ENCODE measurements at places on chromosomes 13 and 19. TPM values are rescaled to one million over a fixed set of nuclear protein-coding genes. Genes with fewer than 3 reads are reported as not detected.

GRCh38 chr19:4144666-4145249 is 8.7 kb upstream of the CREB3L3 start:
- DNase-seq = peak; percentile 84

- no peak for DNase-seq
Measured at GRCh38 chr19:30029721-30030510, 87.9 kb downstream of the URI1 start.

DNA sequence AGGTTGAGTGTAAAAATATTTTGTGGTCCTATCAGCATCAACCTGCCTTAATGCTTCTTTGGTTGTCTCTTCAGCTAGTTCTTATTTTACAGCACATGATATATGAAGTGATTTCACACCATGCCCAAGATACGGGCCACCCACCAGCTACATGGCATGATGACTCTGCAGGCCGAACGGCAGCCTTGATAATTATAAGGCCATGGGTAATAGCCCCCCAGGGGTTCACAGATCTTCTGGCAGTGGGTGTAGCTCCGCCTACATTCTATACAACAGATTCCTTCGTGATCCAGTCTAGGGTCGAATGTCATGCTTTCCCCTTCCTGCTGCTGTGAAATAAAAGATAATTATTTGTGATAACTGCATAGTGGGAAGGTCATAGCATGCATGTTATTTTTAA is 36.1 kb downstream of the CNMD start:
- no peak for DNase-seq

- peak; percentile 69 for DNase-seq
Measured at GRCh38 chr19:46787331-46788261, 798 bp downstream of the SLC1A5 start.

- DNase-seq = no peak
Measured at GRCh38 chr13:103335241-103335640, 269.0 kb upstream of the SLC10A2 start.

DNA sequence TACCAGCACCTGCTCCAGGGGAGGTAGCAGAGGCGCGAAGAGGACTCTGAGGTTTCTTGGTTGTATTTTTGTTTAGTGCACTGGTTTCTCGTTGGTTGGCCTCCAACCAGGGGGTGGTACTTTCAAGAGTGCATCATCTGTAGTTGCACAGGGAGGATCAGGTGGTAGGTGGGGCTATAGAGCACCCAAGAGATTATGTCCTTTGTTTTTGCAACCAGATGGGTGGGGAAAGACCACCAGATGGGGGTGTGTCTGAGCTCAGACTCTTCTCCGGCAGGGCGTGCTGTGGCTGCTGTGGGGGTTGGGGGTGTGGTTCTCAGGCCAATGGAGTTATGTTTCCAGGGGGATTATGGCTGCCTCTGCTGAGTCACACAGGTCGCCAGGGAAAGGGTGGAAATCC is 254.4 kb upstream of the KLF12 start:
- DNase-seq = no peak

IGFL3 gene
- total RNA-seq = not detected

ARID3A gene
- total RNA-seq = 7.8 TPM

SPTBN4 gene
- 6.3 TPM for total RNA-seq

GNG14 gene
- not detected for total RNA-seq

ADM5 gene
- 3.2 TPM for total RNA-seq

CCDC61 gene
- total RNA-seq = 11.1 TPM

NDUFS7 gene
- 58.6 TPM for total RNA-seq

B3GNT3 gene
- total RNA-seq = 15.8 TPM

Data from Caki2 (cell line).